ENCODE measurements at places on chromosomes 1 and 21.

GRCh38 chr1:186491336-186491735 lies 30.4 kb upstream of the PDC start:
- no peak for DNase-seq

GRCh38 chr1:92655197-92655801 lies 129.6 kb downstream of the EVI5 start:
- DNase-seq, result no peak

GRCh38 chr1:171784784-171785183 lies 3.3 kb downstream of the METTL13 start:
- no peak for DNase-seq

GRCh38 chr1:187961895-187962294 lies 1133.1 kb downstream of the PLA2G4A start:
- DNase-seq, result no peak

DNA sequence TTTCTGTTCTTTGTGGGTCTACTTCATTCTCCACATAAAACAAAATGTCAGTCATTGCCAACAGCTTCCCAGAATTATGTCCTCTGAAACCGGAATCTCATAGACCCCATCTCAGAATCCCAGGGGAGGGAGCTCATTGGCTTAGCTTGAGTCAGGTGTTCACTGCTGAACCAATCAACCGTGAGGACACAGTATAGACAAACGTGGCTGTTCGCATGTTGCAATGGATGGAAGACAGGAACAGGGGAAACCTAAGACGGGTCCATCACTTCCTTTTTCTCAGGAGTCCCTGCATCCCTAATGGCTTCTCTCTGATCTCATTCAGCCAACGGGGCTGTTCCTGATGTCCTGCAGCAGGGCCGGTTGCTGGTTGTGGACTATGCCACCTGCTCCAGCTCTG lies 9.1 kb downstream of the CELA2A start:
- DNase-seq, result no peak

DNA sequence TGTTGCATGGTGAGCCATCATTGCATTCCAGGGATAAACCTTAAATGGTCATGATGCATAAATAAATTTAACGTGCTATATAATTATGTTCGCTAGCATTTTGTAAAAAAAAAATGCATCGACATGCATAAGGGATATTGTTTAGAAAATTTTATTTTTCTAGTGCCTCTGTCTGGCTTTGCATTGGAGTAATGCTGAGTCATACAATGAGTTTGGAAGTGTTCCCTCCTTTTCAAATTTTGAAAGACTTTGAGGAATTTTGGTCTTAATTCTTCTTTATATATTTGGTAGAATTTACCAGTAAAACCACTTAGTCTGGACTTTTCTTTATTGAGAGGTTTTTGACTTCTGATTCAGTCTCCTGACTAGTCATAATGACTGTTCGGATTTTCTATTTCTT lies 4.9 kb downstream of the MNDA start:
- DNase-seq, result no peak

GRCh38 chr21:38800924-38801744 lies 4.6 kb upstream of the ETS2 start:
- DNase-seq, result no peak

DNA sequence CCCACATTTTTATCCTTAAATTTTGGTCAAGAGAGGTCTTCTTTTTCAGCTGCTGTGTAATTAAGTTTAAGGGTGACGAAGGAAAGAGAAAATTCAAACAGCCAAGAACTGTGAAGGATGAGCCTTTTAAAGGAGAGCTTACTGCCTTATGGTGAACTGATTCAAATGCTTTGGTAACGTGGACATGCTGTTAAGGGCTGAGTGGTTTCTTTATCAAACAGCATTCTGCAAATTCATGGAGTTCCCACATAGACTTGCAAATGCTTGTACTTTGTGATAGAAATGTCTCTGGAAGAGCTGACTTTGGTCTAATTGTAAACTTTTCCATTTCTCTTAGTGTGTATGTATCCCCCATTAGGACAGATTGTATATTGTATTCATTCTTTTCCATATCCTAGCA lies 93.8 kb downstream of the CHD1L start:
- DNase-seq, result no peak

DNA sequence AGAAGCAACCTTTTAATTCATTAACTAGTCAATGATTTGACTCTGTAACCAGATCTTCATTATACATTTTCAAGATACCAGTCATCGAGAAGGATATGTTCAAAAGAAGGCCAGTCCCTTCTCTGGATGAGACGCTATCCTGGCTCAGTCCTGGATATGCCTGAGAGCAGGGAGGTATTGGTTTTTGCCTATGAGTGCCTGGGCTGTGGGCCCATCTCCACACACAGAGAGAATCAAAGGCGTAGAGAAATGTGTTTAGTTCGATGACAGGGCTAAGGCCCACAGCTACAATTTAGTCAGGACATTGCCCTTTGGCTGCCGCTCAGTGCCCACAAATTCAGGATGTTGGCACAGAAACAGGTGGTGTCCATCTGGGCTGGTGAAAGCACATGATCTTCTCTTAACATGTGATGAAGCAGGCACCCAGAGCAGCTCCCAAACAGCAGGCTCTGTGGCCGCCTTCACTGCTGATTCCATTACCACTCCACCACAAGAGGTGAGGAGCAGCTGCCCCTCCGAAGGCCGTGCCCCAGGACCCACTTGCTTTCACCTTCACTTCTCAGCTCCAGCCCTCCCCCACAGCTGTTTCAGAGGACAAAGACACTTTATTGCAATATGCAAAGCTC lies 24.7 kb downstream of the ACKR1 start:
- DNase-seq, result no peak

GRCh38 chr1:110615548-110616130 lies 9.5 kb upstream of the KCNA2 start:
- peak; percentile 57 for DNase-seq

- no peak for DNase-seq
Observed at GRCh38 chr1:233647073-233647472, 33.2 kb downstream of the KCNK1 start.

GRCh38 chr1:166888373-166889111 lies 12.5 kb upstream of the TADA1 start:
- no peak for DNase-seq

DNA sequence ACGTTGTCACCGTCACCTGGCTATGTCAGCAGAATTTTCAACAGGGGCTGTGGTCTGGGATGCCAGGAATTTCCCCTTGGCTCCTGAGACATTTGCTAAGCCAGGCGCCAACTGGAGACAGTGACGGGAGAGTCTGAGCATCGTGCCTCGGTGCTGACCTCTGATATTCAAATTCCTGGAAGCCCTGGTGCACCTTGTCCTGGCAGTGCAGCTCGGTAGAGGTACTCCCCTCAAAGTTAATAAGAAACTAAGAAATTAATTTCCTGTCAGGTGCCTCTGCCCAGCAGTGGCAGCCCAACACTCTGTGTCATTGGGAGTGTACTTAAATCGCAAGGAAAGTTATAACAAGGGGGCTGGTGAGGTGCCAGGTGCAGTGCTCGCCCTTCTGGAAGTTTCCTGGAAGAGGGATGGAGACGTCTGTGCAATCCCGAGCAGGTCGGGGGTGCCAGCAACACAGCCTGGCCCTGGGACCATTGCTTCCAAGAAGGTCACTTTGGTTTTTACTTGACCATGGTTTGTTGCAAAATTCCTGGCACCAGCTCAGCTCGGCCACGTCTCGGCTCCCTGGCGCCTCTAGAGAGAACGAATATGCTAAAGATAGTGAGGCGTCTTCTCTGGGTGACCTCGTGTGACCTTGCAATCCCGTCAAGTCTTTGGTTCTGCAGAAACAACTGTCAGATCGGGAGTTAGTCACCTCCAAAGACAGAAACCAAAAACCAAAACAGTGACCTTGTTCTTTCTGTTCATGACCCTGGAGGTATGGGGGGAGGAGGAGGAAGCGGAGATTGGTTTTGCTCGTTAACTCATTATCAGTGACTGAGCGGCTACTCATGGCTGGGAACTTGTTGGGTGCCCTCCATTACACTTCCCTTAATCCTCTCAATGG lies 149.5 kb upstream of the VAMP3 start:
- no peak for DNase-seq

GRCh38 chr21:29524055-29524454 lies 225.3 kb downstream of the BACH1 start:
- DNase-seq, result no peak

- DNase-seq, result no peak
Observed at GRCh38 chr1:26166719-26167281, 2.0 kb downstream of the C1orf232 start.
